ENCODE measurements at places on chromosomes 11 and 22.

DNA sequence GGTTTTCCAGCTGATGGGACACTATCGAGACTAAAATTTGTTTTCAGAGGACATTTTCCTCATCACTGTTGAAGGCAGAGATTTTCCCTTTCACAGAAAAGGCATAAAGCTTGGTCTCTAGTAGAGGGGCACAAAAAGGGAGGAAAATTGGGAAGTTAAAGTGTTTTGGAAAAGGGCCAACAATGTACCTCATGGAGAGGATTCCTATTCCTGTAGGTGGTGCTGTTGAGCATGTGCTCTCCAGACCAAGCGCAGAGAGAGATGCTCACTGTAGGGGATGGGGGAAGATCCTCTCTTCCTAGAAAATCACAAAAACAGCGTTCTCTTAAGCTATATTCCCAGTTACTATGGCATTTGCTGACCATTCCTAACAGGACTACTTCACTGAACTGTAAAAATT is 44.9 kb downstream of the OR4C46 start:
- DNase-seq: no peak

GRCh38 chr11:3188496-3189195 is 23.5 kb upstream of the OSBPL5 start:
- DNase-seq: no peak

- DNase-seq: no peak
These were observed 57.2 kb upstream of the ALDH3B2 start for GRCh38 chr11:67731583-67731982.

- no peak for DNase-seq
These were observed 224.1 kb downstream of the CADM1 start for GRCh38 chr11:115279813-115280761.

GRCh38 chr11:114152162-114152561 is 92.7 kb downstream of the ZBTB16 start:
- DNase-seq: no peak

- DNase-seq: no peak
These were observed 241.7 kb downstream of the MIAT start for GRCh38 chr22:26898946-26899605.

DNA sequence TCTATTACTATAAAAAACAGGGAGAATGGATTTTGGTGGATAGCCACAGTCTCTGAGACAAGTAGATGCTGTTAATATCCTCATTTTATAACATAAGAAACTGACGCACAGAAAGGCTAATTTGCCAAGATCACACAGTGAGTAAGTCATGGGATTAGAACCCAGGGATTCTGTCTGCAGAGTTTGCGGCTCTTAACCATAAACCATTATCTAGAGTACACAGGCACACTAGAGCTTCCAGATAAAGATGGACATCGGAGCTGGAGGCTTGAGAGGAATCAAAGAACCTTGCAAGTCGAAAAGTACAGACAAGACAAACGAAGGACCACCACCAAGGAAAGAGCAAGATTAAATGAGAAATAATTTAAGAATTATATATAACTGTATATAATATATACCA is 11.3 kb downstream of the LGALS12 start:
- DNase-seq: no peak

- no peak for DNase-seq
These were observed 100.4 kb upstream of the DDI1 start for GRCh38 chr11:103936059-103936458.

- DNase-seq: no peak
These were observed 19.3 kb upstream of the BDNF start for GRCh38 chr11:27719546-27719925.

DNA sequence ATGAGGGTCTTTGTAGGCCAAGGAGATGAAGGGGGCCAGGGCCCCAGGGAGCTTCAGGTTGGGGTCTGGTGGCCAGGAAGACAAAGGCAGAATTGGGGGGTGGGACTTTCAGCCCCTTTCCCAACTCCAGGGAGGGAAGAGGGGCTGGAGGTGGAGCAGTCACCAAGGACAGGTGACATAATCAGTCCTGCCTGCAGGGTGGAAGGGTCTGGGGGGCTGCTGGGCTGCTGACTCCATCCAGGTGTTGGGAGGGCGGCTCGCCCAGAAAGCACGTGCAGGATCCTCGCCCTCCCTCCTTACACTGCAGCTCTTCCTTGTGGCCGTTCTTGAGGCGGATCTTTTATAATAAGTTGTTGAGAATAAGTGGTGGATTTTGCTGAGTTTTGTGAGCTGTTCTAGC is 1491.1 kb downstream of the TBC1D22A start:
- DNase-seq: no peak

- DNase-seq: no peak
These were observed 31.8 kb downstream of the USP35 start for GRCh38 chr11:78220218-78221157.

DNA sequence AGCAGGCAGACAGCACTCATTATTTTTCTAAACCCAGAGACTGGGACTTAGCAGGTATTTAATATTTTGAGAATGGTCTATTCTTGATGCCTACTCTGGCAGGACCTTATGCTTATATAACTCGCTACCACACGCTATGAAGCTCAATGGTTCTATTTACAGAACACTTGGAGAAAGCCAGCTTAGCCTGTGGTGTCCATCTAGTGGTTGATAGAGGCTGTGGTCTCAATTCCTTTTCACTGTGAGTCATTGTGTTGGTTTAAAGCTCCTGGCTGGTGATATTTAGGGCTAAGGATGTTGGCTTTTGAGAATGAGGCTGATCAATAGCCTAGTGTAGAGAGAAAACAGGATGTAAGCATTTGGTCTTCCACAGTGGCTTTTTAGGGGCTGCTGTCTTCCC is 206.4 kb downstream of the DBX1 start:
- DNase-seq: no peak

Data from activated naive CD8-positive, alpha-beta T cell treated with anti-CD3 and anti-CD28 coated beads, Interleukin-2, amount 50 U/mL, for 16 hours (primary cell).